ENCODE measurements at places on chromosomes 4 and X.

DNA sequence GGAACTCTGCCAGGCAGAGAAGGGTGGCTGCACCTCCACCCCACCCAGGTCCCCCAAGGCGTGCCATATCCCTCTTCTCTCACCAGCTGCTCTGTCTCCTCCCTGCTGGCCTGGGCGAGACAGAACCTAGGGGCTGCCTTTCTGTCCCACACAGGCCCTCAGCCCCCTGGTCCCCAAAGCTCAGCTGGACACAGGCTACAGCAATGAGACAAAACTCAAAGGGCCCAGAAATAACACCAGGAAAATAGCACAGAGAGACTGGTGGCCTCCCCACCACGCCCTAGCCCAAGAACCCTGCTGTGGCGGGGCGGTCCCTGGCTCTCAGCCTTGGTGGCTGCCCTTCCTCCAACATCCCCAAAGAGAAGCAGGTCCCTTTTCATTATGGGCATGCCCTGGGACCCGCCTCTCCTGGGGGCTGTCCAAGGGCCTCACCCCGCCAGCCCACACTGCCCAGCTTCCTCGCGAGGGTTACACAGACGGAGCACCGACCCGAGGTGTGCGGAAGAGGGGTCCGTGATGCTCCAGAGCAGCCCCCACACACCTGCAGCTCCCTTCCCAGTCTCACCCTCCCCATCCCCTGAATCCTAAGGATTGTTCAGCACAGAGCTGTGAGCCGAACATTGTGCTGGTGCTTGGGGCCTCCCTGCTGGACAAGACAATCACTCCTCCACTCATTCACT is 67.7 kb upstream of the HMX1 start:
- DNase-seq, result no peak

- no peak for DNase-seq
These were observed 628.3 kb downstream of the TRIML1 start for GRCh38 chr4:188767496-188767895.

DNA sequence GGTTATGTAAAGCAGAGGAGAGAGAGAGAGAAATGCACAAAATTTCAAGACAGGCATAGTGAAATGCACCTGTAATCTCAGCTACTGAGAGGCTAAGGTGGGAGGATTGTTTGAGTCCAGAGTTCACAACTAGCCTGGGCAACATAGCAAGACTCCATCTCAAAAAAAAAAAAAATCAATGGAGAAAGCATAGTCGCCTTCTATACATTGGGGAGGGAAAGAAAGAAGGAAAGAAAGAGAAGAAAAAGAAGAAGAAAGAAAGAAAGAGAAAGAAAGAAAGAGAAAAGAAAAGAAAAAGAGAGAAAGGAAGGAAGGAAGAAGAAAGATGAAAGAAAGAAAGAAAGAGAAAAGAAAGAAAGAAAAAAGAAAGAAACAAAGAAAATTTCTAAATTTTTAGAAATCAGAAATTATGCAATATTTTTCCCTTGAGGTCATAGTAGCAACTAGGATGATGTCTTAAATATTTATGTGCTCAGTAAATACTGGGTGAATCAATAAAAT is 53.4 kb downstream of the DKK2 start:
- no peak for DNase-seq

GRCh38 chrX:9204560-9204959 is 170.6 kb upstream of the FAM9B start:
- DNase-seq, result no peak

GRCh38 chrX:35562395-35562794 is 235.7 kb upstream of the MAGEB16 start:
- DNase-seq, result no peak

GRCh38 chr4:154719087-154719486 is 24.7 kb upstream of the LRAT start:
- no peak for DNase-seq

DNA sequence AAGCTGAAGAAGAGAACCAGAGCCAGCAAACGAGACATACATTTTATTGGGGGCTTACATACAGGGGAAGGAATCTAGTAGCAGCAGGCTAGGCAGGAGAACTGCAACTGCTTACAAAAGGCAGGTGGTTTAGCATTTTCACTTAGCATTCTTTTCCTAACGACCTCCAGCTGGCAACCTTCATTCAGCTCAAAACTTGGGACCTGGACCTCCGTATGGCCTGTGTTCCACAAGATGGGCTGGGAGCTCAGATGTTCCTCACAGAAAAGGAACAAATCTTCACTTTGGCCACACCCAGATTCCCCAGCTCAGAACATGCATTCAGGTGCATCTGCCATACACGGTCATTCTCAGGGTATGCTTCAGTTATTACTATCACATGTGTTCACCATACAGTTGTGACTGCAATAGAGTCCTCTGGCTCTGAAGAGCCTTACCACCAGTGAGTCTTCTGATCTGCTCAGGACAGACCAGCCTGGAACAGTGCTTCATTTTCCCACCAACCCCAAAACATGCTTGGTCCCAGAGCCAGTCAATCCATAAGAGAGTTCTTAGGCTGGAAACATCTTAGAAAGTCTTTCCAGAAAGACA is 29.6 kb upstream of the AP1AR start:
- no peak for DNase-seq

- DNase-seq, result no peak
These were observed 17.4 kb downstream of the TLR10 start for GRCh38 chr4:38765382-38765781.

DNA sequence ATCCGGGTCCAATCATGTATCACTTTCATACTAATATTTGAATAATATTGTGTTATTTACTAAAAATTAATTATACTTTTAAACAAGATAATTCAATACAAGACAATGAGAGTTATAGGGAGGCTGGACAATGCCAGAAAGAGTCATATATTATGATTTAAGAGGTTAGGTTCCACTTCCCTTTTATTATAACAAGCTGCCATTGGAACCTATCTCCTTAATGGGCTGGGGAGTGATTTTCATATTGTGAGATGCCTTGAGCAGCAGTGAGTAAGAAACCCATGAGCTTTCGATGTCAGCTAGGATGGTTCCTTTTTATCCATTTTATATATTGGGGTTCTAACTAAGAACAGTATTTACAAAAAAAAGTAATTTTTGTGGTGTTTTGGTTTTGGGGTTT is 91.8 kb downstream of the MAB21L2 start:
- no peak for DNase-seq

Measured in memory B cell (primary cell).